NCI-H187 treated with DMSO at 0.1 percent for 48 hours (cell line): ENCODE measurements at places on chromosomes 5 and 9.

DNA sequence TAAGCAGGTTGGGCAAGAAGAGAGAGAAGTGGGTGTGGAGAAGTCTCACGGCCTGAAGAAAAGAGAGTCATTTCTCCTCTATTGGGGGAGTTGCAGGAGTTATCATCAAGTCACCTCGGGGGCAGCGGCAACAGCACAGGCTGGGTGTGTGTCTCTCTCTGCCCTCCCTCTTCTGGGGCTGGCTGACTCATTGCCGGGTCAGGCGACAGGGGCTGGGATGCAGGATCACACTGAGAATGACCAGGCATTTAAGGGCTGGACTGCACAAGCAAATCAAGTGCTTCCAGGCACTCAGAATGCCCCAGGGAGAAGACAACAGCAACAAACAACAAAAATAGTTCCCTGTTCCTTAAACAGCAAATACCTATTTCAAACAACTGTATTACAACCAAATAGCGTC is 6.3 kb upstream of the EQTN start:
- DNase-seq, result no peak

DNA sequence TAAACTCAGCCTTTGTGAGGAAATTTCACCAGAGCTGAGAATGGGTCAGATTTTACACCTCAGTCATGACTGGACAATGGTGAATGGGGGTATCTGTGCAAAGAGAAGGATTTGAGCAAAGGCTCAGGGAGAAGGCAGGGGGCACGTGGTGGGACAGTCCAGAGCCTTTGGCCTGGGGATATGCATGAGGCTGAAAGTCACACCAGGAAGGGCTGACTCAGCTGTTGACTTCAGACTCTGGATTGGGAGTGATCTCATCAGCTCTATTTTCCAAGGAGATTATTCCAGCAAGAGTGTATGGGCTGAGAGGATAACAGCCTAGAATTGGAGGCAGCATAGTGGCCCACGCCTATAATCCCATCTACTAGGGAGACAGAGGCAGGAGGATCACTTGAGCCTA is 53.6 kb downstream of the SAXO1 start:
- no peak for DNase-seq

- no peak for DNase-seq
Observed at GRCh38 chr5:101534491-101535110, 631.5 kb upstream of the ST8SIA4 start.

DNA sequence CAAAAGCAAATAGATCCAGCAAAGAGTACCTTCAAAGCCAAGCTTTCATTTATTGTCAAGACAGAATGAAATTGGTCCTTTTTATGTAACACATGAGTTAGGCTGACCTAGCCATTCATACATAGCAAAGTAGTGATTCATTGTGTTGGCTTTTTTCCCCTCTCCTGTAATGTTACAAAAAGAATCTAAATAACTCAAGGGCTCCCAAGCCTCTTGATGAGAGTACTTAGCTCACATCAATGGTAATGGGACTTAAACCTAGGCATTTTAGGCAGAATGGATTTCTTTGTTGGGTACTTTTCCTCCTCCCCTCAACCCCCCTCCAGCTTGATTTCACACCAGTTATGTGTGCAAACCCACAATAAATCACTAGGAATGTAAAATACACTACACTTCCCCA is 123.7 kb downstream of the EBF1 start:
- DNase-seq, result peak; percentile 89

DNA sequence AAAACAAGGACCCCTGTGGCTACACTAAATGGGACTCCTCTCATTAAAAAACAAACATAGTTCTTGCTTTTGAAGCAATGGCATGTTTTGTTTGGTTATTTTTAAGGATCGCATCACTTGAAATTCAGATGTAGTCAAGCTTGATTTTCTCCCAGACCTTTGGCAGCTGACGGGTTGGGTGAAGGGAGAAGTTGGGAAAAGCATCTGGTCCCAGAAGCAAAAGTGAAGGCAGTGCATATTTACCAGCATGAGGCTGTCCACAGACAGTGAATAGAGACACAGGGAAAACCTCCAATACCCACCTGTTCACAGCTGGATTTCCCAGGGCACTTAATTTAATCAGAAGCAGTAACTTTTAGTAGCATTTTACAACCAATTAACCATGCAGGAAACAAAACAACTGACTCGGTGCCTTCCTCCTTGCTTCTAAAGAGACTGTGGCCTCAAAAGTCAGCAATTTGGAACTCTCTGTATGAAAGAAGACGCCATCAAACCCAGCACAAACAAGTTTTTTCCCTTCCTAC is 245.4 kb downstream of the EBF1 start:
- DNase-seq, result no peak

- no peak for DNase-seq
Observed at GRCh38 chr9:135692410-135692809, 6.9 kb downstream of the SOHLH1 start.

GRCh38 chr5:157108976-157109375 is at the start of gene HAVCR2:
HAVCR2 (minus strand) TSS chr5:157109044; CDS start chr5:157108983, 61 bp downstream.
- peak; percentile 22 for DNase-seq

DNA sequence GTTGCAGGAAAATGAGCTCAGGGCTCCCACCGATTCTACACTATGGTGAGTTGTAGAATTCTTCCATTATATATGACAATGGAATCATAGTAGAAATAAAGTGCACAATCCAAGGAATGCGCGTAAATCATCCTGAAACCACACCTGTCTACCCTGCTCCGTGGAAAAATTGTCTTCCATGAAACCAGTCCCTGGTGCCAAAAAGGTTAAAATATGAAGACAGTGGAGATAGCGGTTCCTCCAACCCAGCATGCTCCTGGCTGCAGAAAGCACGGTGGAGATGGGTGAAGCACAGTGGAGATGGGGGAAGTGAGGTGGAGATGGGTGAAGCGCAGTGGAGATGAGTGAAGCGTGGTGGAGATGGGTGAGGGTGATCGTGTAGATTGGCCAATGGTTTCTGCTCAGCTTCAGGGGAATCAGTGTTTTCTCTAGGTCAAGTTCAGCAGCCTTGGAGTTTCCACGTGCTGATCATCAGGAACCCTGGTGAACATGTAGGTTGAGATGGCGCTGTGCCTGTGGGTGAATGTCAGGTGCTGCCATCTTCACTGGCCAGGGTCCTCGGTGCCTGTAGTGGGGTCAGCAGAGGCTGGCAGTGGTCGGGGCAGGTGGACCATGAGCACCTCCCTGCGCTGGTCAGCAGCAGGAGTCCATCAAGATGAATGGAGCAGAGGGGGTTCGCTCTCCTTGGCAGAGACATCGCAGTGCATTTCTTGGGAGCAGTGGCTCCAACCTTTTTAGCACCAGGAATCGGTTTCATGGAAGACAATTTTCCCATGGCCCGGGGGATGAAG is 20.3 kb downstream of the PAEP start:
- no peak for DNase-seq

GRCh38 chr5:67361932-67362729 is 165.5 kb upstream of the CD180 start:
- no peak for DNase-seq

DNA sequence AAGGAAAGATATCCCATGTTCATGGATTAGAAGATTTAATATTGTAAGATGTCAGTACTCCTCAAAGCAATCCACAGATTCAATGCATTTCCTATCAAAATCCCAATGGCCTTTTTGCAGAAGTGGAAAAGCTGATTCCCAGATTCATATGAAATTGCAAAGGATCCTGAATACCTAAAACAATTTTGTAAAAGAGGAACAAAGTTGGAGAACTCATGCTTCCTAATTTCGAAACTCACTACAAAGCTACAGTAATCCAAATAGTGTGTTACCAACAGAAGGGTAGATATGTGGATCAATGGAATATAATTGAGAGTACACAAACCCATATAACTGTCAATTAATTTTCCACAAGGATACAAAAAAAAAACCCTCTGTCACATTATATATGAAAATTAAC is 154.3 kb upstream of the ZNF618 start:
- DNase-seq, result no peak

DNA sequence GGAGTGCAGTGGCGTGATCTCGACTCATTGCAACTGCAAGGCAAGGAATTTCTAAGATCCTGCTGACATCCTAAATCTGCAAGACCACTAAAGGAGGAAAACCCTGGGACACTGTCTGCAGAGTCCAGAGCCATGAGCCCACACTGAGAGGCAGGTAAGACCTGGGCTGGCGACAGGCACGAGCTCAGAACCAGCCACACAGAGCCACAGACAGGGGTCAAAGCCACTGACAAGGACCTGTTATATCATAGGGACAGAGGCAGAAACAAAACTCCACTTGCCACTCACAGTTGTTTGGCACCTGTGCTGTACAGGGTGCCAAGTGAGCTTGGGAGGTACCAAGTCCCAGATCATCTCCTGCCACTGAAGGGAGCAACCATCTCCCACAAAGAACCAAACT is 34.2 kb downstream of the IPPK start:
- DNase-seq, result no peak

GRCh38 chr5:143749581-143750205 is 62.3 kb upstream of the HMHB1 start:
- DNase-seq, result no peak

- no peak for DNase-seq
Observed at GRCh38 chr5:29122306-29122705, 2071.2 kb upstream of the CDH6 start.

DNA sequence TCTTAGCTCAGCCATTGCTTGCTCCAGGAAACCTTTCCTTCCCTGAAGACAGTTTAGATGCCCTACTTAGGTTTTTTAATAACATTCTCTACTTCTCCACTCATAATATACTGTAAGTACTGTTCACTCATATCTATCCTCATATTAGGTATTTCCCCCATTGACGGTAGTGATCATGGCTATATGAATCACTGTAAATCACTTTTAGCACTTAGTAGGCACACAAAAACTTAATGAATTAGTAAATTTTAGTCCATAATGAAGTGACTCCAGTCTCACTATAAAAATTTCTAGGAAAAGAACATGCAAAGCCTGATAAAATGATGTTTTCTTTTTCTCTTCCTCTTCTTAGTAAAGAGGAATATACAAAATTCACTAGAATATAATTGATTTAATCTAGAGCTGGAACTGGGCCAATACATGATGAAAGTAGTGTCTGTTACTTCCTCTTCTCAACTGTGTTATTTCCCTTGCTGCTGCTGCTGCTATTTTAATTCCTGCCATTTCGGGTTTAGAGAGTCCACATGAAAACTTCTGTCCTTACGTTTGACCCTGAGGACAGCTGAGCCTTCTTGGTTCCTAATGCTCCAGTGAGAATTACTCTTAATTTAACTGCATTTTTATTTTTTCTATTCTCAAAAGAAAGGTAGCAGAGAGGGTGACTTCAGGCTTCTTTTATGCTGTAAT is 73.5 kb downstream of the LNPEP start:
- DNase-seq, result no peak

GRCh38 chr9:89476546-89476945 is 21.4 kb downstream of the SEMA4D start:
- DNase-seq, result no peak

GRCh38 chr5:174145821-174146220 is 100.3 kb downstream of the NSG2 start:
- DNase-seq, result no peak

- no peak for DNase-seq
Observed at GRCh38 chr5:154593071-154593470, 115.0 kb upstream of the HAND1 start.
